ENCODE measurements at places on chromosomes 12 and 14. TPM values are rescaled to one million over a fixed set of nuclear protein-coding genes. Genes with fewer than 3 reads are reported as not detected.

- DNase-seq, result no peak
These were observed 57.1 kb downstream of the ZDHHC17 start for GRCh38 chr12:76820888-76821482.

GRCh38 chr12:8446642-8447547, 8.9 kb upstream of the CLEC6A start:
- no peak for DNase-seq

DBX2 gene
- total RNA-seq, result not detected

RIPK3 gene
- 59.6 TPM for total RNA-seq

IFNG-AS1 gene
- 3.3 TPM for total RNA-seq

DNA sequence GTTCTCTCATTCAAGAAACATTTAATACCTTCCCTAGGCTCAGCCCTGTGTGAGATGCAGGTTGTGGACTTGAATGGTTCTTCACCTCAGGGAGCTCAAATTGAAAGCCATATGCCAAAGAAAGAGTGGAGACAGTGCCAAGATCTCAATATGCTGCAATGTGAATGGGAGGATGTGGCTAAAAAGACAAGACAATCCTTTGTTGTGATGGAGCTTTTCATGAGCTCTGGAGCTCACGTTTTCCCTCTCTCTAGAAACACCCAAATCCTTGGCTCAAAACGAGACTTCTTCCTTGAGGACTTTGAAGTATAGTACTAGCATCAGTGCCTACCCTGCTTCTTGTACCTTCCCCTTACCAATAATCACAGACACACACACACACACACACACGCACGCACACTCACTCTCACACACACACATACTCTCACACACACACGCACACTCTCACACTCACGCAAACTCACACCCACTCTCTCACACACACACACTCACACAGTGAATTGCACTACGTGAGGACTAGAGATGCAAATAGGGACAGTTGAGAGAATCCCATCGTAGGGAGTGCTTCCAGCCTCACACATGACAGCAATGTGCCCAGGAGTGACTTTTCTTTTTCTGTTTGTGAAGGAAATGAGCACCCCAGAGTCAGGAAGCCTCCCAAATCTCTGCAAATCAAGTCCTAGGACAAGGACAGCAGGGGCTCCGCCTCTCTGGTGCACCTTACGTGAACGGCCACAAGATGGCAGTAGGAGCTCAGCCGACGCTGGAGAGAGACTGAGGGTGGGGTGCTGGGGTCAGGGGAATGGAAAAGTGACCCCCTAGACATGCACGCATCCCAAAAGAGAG, 231.4 kb downstream of the PCNX1 start:
- peak; percentile 53 for DNase-seq

MANSC1 gene
- 0.16 TPM for total RNA-seq

- no peak for DNase-seq
These were observed 28.2 kb downstream of the GALNT16 start for GRCh38 chr14:69288011-69288771.

TAS2R8 gene
- total RNA-seq, result not detected

DNA sequence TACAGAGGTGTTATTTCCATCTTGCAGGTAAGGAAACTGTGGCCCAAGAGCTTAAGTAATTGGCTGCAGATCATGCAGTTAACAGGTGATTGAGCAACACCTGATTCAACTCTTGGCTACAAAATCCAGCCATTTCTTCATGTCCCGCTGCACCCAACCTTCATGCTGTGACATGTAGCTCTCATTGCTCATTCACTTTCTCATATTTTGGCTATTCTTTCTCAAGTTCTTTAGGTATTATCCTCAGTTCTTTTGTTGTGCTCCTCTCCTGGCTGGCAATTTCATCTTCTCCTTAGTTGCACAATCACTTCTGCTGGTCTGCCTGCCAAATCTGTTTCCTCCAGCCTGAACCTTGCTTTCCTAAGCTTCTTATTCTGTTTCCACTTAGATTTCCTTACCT, 300.8 kb downstream of the SSPN start:
- DNase-seq, result no peak

DNA sequence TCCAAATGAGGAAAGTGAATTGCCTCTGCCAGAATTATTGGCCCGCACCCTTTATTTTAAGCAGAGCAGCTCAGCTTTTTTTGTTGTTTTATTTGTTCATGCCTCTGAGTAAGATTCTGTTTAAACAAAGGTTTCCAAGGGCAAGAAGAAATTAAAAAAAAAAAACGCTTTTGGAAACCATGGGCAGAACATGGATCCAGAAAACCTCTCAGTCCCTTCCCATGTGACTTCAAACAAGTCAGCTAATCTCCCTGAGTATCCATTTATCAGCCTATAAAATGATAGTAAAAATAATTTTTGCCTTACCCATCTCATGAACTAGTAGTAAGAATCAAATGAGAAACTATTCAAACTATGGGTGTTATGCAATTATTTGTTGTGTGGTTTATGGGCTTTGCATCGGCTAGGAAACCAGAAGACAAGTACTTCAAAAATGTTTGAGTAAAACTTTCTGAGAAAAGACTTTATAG, 27.6 kb downstream of the KITLG start:
- no peak for DNase-seq

DNA sequence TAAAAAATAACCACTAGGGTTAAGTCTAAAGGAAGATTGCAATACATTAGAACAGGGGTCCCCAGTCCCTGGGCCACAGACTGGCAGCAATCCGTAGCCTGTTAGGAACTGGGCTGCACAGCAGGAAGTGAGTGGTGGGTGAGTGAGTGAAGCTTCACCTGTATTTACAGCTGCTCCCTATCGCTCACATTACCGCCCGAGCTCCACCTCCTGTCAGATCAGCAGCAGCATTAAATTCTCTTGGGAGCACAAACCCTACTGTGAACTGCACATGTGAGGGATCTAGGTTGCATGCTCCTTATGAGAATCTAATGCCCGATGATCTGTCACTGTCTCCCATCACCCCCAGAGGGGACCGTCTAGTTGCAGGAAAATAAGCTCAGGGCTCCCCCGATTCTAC, 15.5 kb downstream of the ADGRD1 start:
- DNase-seq, result no peak

DNA sequence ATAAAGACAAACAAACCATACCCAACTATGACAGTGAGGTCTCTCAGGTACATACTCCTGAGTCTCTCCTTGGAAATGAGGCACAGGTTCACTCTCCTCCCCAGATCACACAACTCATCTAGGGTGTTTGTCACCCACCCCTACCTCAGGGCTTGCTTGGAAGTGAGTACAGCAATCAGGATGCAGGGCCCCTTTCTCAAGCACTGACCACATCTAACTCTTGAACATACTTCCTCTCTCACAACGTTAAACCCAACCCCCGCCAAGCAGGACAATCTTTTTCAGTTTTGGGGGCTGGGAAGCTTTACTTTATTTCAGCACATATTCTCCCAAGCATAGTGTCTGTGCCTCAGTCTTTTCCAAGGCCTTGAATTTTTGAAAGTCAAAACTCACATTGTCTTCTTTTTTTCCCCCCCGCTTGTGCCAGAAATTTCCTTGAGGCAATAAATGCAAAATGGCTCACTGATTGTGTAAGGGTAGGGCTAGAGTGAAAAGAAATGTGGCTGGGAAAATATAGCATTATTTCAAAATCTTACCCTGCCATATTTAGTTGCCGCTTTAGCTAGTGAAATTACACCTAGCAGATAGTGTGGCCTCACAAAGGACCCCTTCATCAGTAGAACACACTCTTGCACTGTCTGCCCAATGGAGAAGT, 2.4 kb upstream of the GPR65 start:
- no peak for DNase-seq

DNA sequence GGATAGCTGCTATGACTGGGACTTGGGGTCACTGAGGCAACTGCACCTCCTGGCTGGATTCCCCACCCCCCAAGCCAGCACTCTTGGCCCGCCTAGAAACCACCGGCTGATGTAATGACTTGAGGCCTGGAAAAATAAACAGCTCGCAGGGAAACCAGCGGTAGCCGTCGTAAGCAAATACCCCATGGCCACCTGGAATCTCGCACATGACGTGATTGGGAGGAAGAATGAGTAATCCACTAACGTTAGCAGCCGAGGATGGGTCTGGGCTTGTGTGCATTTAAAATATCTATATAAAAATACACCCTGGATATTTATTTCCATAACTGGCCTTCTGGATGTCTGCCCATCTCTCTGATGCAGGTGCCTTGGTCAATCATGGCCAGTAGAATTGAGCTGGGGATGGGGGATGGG, 120.1 kb downstream of the SMOC1 start:
- no peak for DNase-seq

GRCh38 chr12:1993341-1993740, 10.9 kb downstream of the DCP1B start:
- no peak for DNase-seq

C14orf39 gene
- total RNA-seq, result not detected

DNA sequence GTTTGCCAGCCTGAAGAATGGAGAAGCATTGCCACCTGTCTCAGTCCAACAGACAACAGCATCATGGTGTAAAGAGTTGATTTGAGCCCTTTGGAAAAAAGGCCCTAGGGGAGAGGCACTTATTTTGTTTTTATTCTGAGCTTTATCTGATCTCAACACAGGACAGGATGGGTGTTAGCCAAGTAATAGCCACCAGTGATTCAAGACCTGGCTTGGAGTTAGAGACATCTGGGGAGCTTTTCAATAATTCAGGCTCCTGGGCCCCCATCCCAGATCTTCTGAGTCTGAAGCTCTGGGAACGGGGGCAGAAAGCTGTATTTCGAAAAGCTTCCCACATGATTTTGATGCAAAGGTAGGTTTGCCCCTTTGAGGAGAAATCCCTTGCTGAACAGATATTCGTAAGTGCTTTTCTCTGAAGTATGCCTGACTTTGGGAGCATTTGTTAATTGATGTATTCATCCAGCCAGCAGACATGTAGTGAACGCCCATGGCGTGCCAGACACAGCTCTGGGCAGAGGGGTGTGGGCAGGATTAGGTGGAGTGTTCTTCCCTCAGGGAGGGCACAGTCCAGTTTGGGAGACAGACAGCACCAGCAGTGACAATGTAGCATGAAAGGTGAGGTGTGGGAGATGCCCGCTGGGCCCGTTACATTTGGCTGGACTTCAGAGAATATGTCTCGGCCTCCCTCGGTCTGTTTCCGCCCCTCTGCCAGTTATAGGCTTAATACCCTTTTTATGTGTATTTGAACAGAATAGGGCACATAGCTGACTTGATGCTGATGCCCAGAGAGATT, 72.5 kb downstream of the TSPAN9 start:
- DNase-seq, result no peak

DNA sequence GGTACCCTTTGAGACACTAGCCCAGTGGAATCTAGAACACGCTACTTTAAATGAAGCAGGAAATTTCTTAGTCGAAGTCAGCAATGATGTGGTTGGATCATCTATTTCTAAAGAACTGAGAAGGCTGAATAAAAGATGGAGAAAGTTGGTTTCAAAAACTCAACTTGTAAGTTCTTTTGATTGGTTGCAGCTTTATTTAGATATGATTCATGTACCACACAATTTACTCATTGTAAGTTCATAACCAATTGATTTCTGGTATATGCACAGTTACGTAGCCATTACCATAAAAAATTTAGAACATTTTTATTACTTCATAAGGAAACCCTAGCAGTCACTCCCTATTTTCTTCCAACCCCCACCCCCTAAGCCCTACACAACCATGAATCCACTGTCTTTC, 129.8 kb downstream of the SYNE2 start:
- no peak for DNase-seq

IL26 gene
- not detected for total RNA-seq

RNASE3 gene
- total RNA-seq, result not detected

DNA sequence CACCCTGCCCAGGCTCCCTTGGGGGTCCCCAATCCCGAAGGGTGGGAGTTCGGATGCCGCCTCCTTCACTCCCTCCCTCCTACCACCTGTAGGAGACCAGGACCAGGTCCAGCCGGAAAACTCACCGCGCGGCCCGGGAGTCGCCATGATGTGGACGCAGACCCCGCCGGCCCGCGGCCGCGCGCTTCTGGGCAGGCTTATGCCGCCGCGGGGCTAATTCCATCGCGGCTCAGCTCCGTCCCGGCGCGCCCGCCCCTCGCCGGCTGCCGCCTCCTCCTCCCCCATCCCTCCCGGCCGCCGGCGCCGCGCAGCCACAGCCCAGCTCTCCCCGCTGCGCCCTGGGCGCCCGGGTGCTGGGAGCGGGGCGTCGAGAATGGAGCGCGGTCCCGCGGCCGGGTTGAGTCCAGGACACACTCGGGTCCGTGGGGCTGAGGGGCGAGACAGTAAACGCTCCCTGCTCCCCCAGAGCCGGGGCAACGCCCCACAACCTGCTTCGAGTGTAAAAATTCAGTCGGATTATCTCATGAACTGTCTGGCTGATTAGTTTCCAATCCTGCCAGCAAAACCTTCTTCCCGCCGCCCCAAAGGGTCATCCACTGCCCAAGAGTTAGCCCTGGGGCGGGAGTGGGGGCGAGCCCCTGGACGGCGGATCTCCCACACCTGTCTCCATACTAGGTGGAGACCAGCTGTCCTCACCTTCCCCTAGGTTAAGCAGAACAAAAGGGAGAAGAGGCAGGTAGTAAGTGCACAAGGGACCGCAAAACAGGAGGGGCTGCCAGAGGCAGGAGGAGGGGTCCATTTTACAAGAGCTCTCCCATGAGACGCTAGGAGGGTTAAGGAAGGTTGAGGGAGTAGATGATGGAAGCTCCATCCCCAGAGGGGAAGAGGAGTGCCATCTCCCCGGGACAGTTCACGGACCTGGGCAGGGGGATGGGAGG, at the start of gene ANO2:
TSS of gene ANO2 (minus strand) at position 189 of the 938 bp plus-strand sequence. CDS start at position 147, 42 bp downstream.
- no peak for DNase-seq

DNA sequence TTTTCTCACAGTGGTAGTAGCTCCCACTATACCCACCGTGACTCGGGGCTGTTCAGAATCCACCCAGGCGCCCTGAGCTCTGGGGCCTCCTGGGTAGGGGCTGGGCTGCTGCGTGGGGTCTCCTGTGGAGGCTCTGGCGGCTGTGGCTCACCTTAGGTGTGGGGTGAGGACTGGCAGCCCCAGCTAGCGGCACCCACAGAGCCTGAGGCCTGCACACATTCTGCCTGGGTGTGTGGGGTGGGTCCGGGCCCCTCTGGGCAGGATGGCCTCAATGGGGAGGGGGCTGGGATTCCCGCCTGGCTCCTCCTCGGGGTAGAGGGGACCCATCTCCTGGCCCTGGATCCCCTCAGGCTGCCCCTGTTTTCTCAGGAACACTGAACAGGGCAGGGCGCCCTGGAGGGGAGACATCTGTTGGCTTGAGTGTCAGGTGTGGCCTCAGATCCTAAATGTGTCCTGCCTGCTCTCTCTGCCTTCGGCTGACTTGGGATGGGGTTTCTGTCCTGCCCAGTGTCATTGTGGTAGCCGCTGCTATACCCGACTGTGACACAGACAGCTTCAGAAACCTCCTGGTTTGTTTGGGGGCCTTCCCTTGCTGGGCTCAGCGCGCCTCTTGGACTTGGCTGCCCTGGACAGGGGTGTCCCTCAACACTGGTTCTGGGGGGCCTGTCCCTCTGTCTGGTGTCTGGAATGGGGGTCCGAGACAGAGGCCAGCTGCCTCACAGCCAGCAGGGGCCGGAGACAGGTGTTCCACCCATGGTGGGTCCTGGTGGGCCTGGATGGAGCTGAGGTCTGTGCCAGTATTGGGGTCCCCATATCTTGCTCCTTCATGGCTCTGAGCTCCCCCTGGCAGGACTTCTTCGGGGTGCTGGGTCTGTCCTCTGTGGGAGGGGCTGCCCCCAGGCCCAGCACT, 354.9 kb downstream of the TMEM121 start:
- DNase-seq, result no peak

STRAP gene
- total RNA-seq, result 47.4 TPM

SDS gene
- total RNA-seq, result 0.26 TPM

- no peak for DNase-seq
These were observed 37.4 kb downstream of the RCOR1 start for GRCh38 chr14:102629808-102630350.

BICDL1 gene
- 176 TPM for total RNA-seq

CREBL2 gene
- 26.9 TPM for total RNA-seq
